ENCODE measurements at places on chromosomes 2 and 18. TPM values are rescaled to one million over a fixed set of nuclear protein-coding genes. Genes with fewer than 3 reads are reported as not detected.
A peak's percentile ranks its signal among the peaks of the same experiment; 100 is the strongest.

The AFTPH gene
- total RNA-seq: 23.7 TPM

The ONECUT2 gene
- total RNA-seq: 0.20 TPM

The GATA6 gene
- 0.48 TPM for total RNA-seq

The CLIP4 gene
- 36.4 TPM for total RNA-seq

The DAW1 gene
- not detected for total RNA-seq

The PARD3B gene
- total RNA-seq: 15.0 TPM

The VIT gene
- total RNA-seq: 11.6 TPM

GRCh38 chr2:42199002-42199401, 29.8 kb downstream of the EML4 start:
- H3K4me1 ChIP-seq: peaks cover 71% of the 10 kb centered on the region
- no peak overlapping the region for H3K27ac ChIP-seq
- no peak overlapping the region for H3K4me3 ChIP-seq
- DNase-seq: no peak
- H3K27me3 ChIP-seq: no peaks in the 10 kb centered on the region

- peaks cover 74% of the 10 kb centered on the region for H3K4me1 ChIP-seq
- peak overlapping the region; percentile 11 for H3K4me3 ChIP-seq
- peak overlapping the region; percentile 69 for H3K27ac ChIP-seq
- no peaks in the 10 kb centered on the region for H3K27me3 ChIP-seq
- H3K36me3 ChIP-seq: no peaks in the 10 kb centered on the region
These were observed 16.1 kb upstream of the STAT4 start for GRCh38 chr2:191166756-191167445.

DNA sequence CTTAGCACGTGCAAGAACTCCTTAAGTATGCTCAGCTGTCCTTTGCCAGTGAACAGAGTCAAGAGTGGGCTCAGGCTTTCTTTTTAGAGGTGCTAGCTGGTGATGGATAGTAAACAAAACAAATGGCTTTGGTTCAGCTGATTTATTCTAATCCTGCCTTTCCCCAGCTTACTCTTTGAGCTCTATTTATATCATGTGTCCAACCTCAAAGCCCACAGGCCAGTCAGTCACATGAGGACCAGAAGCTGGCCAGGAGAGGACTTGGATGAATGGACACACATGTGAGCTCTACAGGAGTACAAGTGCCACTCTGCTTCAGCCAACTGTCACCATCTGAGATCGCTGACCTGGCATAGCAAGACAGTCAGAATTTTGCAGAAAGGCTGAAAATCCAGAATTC, 59.4 kb downstream of the STK39 start:
- no peak for DNase-seq
- H3K27me3 ChIP-seq: peaks cover 2% of the 10 kb centered on the region
- no peak overlapping the region for H3K4me3 ChIP-seq
- peaks cover 82% of the 10 kb centered on the region for H3K4me1 ChIP-seq

DNA sequence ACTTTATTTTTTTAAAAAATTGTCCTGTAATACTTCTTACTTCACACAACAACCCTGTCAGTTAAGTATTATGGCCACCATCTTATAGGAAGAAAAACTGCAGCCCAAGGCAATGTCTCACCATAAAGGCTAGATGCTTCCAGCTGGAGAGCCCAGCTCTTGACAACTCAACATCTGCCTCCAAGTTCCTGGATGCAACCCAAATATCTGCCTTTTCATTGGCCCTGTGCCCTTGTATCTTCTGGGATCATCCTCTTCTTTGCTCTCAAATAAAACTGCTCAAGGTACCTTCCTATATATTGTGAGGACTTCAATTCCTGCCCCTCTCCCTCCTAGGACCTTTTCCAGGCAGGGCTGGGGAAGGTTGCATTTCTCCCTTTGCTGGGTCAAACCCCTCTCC, 69.5 kb downstream of the BIN1 start:
- peaks cover 5% of the 10 kb centered on the region for H3K4me1 ChIP-seq
- peaks cover 8% of the 10 kb centered on the region for H3K27me3 ChIP-seq
- no peak for DNase-seq
- no peak overlapping the region for H3K4me3 ChIP-seq

GRCh38 chr2:48435909-48436308, 94.0 kb upstream of the STON1 start:
- H3K27ac ChIP-seq: peak overlapping the region; percentile 22
- no peaks in the 10 kb centered on the region for H3K36me3 ChIP-seq
- DNase-seq: peak; percentile 28

DNA sequence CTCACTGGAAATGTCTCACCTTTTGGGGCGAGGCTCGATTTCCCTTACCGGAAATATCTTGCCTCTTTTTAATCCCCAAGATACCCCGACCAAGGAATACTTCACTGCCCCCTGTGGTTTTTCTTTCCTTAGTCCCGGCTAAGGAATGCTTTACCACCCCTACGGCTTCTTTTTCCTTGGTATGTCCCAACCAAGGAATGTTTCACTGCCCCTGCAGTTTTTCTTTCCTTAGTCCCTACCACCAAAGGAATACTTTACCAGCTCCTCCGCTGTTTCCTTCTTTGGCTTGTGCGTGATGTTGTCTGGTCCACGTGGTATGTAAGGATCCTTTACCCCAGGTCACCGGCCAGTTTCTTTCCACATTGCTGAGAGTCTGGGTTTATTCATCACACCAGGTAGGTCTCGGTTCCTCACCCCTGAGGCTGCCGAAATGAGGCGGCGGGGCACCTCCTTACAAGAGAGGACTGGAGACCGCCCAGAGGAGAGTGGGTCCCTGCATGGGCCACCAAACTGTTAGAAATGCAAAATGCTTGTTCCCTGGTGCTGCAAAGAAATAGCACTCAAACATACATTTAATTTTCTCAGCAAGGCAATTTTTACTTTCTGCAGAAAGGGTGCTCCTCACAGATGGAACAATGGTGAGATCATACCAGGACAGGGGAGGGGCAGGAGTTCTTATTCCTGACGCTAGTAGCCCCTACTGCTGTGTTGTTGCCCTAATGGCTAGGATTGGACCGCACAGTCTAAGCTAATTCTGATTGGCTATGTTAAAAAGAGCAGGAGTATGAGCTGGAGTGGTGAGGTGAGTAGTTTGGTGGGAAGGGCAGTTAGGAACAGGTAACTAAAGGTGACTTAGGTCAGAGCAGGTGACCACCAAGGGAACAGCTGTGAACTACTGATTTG, 33.4 kb upstream of the CLASP1 start:
- peaks cover 7% of the 10 kb centered on the region for H3K27me3 ChIP-seq
- H3K4me1 ChIP-seq: no peaks in the 10 kb centered on the region
- H3K27ac ChIP-seq: no peak overlapping the region
- H3K4me3 ChIP-seq: no peak overlapping the region

DNA sequence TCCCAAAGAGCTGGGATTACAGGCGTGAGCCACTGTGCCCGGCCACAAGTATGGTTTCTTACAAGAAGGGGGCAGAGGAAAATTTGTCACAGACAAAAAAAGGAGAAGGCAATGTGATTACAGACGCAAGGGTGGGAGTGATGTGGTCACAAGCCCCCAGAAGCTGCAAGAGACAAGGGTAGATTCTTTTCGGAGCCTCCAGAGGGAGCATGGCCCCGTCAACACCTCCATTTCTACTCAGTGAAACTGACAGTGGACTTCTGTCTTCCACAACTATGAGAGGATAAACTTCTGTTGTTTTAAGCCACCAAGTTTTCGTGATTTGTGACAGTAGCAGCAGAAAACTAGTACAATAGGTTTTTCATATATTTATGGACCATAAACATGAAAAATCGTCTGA, 2.1 kb upstream of the TCF7L1 start:
- no peaks in the 10 kb centered on the region for H3K36me3 ChIP-seq
- no peak overlapping the region for H3K27ac ChIP-seq
- H3K4me1 ChIP-seq: peaks cover 9% of the 10 kb centered on the region
- H3K4me3 ChIP-seq: no peak overlapping the region
- no peak for DNase-seq
- peaks cover 6% of the 10 kb centered on the region for H3K27me3 ChIP-seq

GRCh38 chr2:159591221-159591620, 25.1 kb downstream of the BAZ2B start:
- no peak overlapping the region for H3K27ac ChIP-seq
- H3K4me3 ChIP-seq: no peak overlapping the region
- peaks cover 11% of the 10 kb centered on the region for H3K4me1 ChIP-seq
- no peaks in the 10 kb centered on the region for H3K36me3 ChIP-seq

GRCh38 chr18:65091744-65092329, 659.0 kb upstream of the CDH7 start:
- H3K27me3 ChIP-seq: no peaks in the 10 kb centered on the region
- no peaks in the 10 kb centered on the region for H3K36me3 ChIP-seq
- no peak overlapping the region for H3K27ac ChIP-seq
- H3K4me3 ChIP-seq: no peak overlapping the region
- no peak for DNase-seq
- H3K4me1 ChIP-seq: no peaks in the 10 kb centered on the region

DNA sequence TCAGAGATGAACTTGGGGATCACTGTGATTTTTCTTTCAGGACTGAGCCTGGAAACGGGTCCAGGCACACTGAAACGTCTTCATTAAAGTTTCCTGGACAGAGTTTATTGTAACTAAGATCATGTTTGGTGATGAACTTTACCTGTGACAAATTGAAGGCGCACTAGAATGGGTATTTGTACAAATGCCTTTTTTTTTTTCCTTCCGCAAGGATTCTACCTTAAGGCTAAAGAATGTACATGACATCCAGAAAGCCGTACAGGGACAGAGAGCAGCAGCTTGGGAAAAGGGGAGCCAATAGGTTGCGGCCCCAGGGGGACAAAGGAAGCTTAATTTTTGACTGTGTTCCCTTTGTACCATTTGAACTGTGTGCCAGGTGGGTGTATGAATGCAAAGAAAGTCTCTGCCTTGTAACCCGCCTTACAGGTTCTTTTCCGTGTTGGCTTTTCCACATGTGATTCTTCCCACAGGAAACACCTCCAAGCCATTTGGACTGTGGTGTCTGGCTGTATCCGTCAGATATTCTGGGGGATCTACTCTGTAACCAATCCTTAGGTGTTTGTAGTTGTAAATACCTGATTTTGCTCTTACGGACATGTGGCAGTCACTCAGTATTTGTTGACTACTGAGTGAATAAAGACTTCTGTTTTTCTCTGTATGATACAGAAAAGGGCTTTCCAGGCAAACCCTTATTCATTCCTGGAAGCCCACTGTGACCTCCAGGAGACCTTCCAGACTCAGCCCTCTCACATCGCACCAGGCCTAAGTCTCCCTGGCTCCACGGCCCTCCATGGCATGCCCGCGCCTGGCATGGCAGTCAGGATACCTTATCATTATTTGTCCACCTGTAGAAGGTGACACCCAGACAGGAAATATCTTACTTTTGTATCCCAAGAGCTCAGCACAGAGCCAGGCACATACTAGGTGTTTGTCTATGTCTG, 1.1 kb downstream of the LRRFIP1 start:
- peak overlapping the region; percentile 91 for H3K4me3 ChIP-seq
- peaks cover 7% of the 10 kb centered on the region for H3K27me3 ChIP-seq
- no peak for DNase-seq
- H3K27ac ChIP-seq: peak overlapping the region; percentile 81

DNA sequence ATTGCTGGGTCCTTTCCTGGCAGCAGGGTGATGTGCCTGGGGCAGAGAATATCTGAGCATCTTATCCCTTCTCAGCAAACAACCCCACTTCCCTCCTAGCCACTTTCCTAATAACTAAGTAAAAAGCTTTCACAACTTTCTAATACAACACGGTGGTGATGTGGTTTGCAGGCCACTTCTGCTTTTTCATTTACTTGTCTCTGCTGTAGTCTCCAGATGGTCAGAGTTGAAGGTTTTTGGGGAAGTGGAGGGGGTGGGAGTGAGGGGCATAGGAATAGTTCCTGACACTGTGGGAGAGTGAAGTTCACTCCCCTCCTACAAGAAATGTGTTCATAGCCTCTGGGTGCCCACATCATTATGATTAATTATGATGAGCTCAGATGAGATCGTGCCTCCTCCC, 11.6 kb downstream of the OXER1 start:
- no peak for DNase-seq
- H3K27ac ChIP-seq: no peak overlapping the region
- no peaks in the 10 kb centered on the region for H3K27me3 ChIP-seq

DNA sequence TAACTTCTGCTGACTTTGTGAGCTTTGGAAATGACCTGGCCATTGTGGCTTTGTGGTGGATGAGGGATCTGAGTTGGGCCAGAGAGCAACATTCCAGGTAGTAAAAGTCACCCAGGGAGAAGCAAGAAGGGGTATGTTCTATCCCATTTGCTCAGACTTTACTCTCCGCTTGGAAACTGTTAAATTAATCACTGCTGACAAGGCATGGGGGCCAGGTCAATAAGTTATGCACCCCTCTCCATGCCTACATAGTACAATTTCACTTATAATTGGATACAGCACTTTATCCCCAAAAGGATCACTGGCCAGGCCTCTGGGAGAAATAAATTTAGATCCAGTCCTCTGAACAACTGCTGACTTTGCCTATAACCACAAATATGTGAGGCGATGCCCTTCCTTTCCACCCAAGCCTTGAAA, 92.1 kb downstream of the RPRM start:
- H3K4me1 ChIP-seq: no peaks in the 10 kb centered on the region
- H3K27ac ChIP-seq: no peak overlapping the region
- no peak overlapping the region for H3K4me3 ChIP-seq
- H3K36me3 ChIP-seq: no peaks in the 10 kb centered on the region

DNA sequence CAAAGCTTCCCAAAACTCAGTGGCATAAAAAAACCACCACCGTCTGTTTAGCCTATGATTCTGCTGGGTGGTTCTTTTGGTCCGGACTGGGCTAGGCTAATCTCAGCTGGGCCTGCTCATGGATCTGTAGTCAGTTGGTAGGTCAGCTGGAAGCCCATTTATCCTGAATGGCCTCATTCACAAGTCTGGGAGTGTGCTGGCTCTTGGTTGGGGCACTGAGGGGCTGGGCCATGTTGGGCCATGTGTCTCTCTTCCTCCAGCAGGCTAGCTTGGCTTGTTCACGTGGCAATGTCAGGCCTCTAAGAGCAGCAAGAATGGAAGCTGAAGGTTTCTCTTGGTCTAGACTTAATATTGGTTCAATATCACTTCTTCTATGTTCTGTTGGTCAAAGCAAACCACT, 95.7 kb upstream of the HS6ST1 start:
- peaks cover 20% of the 10 kb centered on the region for H3K4me1 ChIP-seq
- DNase-seq: no peak
- H3K27me3 ChIP-seq: peaks cover 3% of the 10 kb centered on the region
- H3K36me3 ChIP-seq: no peaks in the 10 kb centered on the region
- no peak overlapping the region for H3K27ac ChIP-seq
- H3K4me3 ChIP-seq: no peak overlapping the region

DNA sequence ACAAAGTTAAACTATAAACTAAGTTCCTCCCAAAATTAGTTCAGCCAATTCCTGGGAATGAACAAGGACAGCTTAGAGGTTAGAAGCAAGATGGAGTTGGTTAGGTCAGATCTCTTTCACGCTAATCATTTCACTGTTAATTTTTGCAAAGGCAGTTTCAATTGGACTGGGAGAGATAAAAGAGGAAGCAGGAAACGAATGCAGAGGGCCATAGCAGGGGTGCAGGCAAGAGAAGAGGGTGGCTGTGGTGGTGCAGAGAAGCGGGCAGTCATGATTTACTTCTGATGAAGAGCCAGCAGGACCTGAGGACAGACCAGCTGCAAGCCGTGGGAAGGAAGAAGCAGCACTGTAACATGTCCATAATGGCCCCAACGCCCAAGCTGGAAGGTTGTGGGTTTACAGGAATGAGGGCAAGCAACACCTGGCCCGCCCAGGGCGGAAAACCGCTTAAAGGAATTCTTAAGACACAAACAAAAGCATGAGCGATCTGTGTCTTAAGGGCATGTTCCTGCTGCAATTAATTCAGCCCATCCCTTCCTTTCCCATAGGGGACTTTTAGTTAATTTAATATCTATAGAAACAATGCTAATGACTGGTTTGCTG, 4.1 kb upstream of the RMP24 start:
- peaks cover 20% of the 10 kb centered on the region for H3K4me1 ChIP-seq
- peaks cover 21% of the 10 kb centered on the region for H3K27me3 ChIP-seq
- H3K36me3 ChIP-seq: peaks cover 8% of the 10 kb centered on the region
- no peak overlapping the region for H3K27ac ChIP-seq

- no peak for DNase-seq
- no peaks in the 10 kb centered on the region for H3K4me1 ChIP-seq
These were observed 127.6 kb downstream of the MAPK4 start for GRCh38 chr18:50687491-50687890.
